ENCODE measurements at places on chromosomes 5 and 9.

- no peak for DNase-seq
These were observed 69.0 kb downstream of the MTAP start for GRCh38 chr9:21871256-21871975.

DNA sequence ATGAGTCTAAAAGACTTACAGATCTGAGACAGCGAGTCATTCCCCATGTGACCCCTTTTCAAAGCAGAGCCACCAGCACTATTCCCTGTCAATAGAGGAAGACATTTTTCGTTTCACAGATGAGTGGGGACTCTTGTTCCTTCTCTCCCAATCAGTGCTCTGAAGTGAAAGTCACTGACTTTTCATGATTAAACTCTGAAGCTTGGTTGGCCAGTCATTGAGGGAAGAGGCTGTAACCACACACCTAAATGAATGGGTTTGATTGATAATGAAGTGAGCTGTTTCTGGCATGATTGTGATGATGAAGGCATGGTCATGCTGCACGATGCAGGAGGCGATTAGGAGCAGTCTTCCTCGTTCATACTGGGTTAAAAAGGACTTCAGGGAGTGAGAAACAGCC, 171.9 kb downstream of the ZNF462 start:
- no peak for DNase-seq

GRCh38 chr5:137631453-137631852, 104.4 kb downstream of the KLHL3 start:
- DNase-seq = no peak

- no peak for DNase-seq
These were observed 314.7 kb upstream of the RGMB start for GRCh38 chr5:98458726-98459125.

GRCh38 chr9:134961331-134962064, 43.8 kb upstream of the FCN1 start:
- no peak for DNase-seq

Measured in liver (tissue), 10 donors.